ENCODE measurements at places on chromosomes 2 and 18. TPM values are rescaled to one million over a fixed set of nuclear protein-coding genes. Genes with fewer than 3 reads are reported as not detected.

Gene MAP4K3
- 41.8 TPM for total RNA-seq

Gene TGFA
- 9.2 TPM for total RNA-seq

Gene SLC39A10
- 26.3 TPM for total RNA-seq

Gene RAD51AP2
- not detected for total RNA-seq

Gene MC4R
- total RNA-seq = not detected

Gene MRPL53
- 63.3 TPM for total RNA-seq

Gene ADAM23
- 10.7 TPM for total RNA-seq

GRCh38 chr2:3536682-3537632 is 17.6 kb upstream of the ADI1 start:
- H3K4me1 ChIP-seq = peaks cover 12% of the 10 kb centered on the region
- peak overlapping the region; percentile 76 for H3K27ac ChIP-seq
- no peak for DNase-seq
- no peaks in the 10 kb centered on the region for H3K36me3 ChIP-seq
- H3K27me3 ChIP-seq = no peaks in the 10 kb centered on the region
- H3K4me3 ChIP-seq = peak overlapping the region; percentile 8

DNA sequence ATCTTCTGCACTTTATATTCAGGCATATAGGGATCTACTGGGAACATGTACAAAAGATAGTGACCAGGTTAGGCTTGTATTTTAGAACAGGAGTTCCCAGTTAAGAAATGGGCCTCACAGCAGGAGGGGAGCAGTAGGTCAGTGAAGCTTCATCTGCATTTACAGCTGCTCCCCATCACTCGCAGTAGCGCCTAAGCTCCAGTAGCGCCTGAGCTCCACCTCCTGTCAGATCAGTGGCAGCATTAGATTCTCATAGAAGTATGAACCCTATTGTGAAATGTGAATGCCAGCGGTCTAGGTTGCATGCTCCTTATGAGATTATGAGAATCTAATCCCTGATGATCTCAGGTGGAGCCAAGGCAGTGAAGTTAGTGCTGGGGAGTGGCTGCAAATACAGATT is 224.4 kb upstream of the CYRIA start:
- H3K27me3 ChIP-seq = no peaks in the 10 kb centered on the region
- no peak overlapping the region for H3K4me3 ChIP-seq
- no peak for DNase-seq
- H3K4me1 ChIP-seq = no peaks in the 10 kb centered on the region

GRCh38 chr2:50086450-50086849 is 932.1 kb upstream of the FSHR start:
- no peaks in the 10 kb centered on the region for H3K36me3 ChIP-seq
- no peaks in the 10 kb centered on the region for H3K27me3 ChIP-seq
- no peak overlapping the region for H3K27ac ChIP-seq
- no peak for DNase-seq
- no peak overlapping the region for H3K4me3 ChIP-seq

- peak; percentile 75 for DNase-seq
- no peak overlapping the region for H3K4me3 ChIP-seq
These were observed 265.2 kb downstream of the CCDC85A start for GRCh38 chr2:56449002-56449431.

DNA sequence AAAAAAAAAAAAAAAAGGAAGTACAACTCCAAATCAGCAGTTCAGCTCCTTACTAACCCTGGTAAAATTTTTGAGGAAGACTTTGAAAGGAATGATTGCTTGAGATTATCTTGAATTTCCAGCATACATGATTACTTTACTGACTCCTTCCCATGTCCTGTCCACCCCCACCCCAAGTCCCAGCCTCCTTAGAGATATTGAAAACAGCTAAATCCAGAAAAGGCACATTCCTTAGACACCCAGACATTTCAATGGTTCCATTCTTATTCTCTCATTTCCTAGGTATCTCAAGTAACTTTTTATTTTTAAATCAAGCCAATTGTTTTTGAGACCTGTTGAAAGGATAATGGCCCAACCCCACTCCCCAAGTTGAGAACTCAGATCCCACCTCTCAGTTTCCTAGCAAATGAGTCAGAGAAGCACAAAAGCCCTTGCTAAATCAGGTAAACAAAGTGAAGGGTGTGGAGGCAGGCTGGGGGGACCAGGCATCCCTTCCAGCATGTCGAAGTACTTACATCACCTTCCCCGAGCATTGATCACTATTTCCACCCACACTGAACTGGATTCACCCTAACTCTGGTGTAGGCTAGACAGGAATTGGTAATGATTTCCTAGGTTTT is 95.4 kb upstream of the FZD7 start:
- no peaks in the 10 kb centered on the region for H3K36me3 ChIP-seq
- H3K27ac ChIP-seq = no peak overlapping the region
- H3K27me3 ChIP-seq = no peaks in the 10 kb centered on the region

DNA sequence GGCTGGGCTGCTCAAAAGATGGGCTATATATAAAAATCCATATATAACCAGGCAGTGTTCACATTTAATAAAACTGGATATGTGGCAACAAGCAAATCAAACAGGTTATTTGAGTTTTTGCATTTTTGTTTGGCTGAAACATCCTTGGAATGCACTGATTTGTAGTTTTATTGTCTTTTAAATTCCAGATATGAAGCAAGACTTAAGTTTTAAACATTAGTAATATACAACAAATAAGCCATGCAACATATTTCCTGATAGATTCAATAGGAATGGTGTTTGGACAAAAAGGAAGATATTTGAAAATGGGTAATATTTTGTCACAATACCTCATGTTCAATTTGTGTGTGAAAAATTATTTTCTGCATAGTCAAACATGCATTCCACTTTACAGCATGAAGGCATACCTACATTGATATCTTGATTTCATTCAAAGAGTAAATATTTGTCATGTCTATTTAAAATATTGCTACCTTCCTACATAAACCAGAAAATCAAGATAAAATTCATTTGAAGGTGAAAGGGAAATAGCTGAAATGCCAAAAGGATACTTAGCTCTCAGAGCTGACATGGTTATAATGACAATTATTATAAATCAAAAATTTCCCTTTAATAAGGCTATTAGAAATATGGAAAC is 132.3 kb upstream of the NETO1 start:
- H3K4me1 ChIP-seq = no peaks in the 10 kb centered on the region
- no peak for DNase-seq
- H3K27ac ChIP-seq = no peak overlapping the region

DNA sequence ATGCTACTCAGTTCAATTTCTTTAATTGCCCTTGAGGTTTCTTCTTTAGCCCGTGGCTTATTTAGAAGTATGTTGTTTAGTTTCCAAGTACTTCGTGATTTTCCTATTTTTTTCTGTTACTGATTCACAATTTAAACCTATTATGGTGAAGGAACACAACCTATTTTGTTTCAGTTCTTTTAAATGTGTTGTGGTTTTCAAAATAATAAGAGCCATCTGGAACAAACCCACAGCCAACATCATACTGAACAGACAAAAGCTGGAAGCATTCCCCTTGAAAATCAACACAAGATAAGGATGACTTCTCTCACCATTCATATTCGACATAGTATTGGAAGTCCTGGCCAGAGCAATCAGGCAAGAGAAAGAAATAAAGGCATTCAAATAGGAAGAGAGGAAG is 155.2 kb downstream of the GALNT1 start:
- no peaks in the 10 kb centered on the region for H3K27me3 ChIP-seq
- H3K36me3 ChIP-seq = no peaks in the 10 kb centered on the region
- no peak overlapping the region for H3K27ac ChIP-seq
- H3K4me3 ChIP-seq = no peak overlapping the region

GRCh38 chr2:222240676-222241049 is 58.1 kb downstream of the PAX3 start:
- DNase-seq = no peak
- no peak overlapping the region for H3K27ac ChIP-seq
- no peaks in the 10 kb centered on the region for H3K4me1 ChIP-seq
- no peak overlapping the region for H3K4me3 ChIP-seq
- H3K27me3 ChIP-seq = no peaks in the 10 kb centered on the region

DNA sequence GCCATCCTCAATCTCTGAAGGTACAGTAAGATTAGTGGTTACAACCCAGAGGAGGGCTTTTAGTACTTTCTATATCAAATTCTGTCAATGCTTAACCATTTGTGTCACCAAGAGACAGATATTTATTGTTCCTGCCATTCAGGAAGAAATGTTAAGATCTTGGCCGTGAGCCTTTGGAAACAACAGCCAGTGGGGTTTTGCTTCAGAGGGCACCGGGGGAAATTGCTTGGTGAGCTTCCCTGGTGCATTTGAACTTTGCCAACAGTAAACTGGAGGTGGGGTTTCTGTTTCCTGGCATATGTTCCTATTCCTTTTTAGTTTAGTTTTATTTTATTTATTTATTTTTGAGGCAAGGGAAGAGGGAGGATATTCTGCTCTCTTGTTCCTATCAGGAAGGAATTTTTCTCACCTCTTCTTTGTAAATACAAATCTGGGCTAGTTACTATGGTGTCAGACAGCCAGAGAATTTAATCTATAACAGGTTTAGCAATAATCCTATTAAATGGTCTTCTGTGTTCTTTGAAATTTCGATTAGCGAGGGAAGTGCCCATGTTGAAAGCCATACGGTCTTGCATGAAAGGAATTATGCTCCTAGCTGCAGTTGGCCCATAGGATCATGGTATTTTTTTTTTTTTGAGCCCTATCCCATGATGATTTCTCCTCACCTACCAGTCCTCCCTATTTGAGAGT is 95.7 kb downstream of the MAIP1 start:
- no peaks in the 10 kb centered on the region for H3K4me1 ChIP-seq
- H3K27ac ChIP-seq = no peak overlapping the region
- no peak for DNase-seq
- no peak overlapping the region for H3K4me3 ChIP-seq
- no peaks in the 10 kb centered on the region for H3K27me3 ChIP-seq

DNA sequence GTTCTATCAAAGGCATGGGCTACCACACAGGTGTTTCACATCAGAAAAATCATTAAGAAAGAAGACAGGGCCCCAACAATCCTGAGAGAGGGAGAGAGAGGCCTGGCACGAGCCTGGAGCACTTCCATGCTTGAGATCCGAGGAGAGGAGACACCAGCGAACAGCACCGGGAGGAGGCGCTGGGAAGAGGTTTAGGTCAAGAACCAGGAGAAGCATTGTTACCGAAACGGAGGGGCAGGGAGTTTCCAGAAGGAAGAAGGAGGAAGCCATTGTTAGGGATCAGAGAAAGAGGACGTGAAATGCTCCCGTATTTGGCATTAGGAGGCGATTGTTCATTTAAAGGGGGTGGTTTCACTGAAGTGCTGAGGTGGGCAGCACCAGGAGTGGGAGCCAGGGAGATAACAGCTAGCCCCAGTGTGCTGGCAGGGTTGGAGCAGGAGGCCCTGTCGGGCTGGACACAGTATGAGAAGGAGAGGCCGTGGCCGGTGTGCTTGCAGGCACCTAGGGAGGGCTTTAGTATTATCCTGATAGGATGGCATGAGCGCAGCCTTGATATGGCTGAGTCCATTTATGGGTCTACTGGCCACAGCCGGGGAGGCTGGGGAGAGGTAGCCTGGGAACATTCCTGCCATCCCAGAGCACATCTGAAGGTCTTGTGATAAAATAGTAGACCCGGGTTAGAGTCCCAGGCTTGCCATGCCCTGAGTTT is 244.9 kb downstream of the KLHL29 start:
- H3K36me3 ChIP-seq = no peaks in the 10 kb centered on the region
- no peak overlapping the region for H3K27ac ChIP-seq
- H3K27me3 ChIP-seq = no peaks in the 10 kb centered on the region
- DNase-seq = no peak
- H3K4me3 ChIP-seq = no peak overlapping the region
- no peaks in the 10 kb centered on the region for H3K4me1 ChIP-seq

DNA sequence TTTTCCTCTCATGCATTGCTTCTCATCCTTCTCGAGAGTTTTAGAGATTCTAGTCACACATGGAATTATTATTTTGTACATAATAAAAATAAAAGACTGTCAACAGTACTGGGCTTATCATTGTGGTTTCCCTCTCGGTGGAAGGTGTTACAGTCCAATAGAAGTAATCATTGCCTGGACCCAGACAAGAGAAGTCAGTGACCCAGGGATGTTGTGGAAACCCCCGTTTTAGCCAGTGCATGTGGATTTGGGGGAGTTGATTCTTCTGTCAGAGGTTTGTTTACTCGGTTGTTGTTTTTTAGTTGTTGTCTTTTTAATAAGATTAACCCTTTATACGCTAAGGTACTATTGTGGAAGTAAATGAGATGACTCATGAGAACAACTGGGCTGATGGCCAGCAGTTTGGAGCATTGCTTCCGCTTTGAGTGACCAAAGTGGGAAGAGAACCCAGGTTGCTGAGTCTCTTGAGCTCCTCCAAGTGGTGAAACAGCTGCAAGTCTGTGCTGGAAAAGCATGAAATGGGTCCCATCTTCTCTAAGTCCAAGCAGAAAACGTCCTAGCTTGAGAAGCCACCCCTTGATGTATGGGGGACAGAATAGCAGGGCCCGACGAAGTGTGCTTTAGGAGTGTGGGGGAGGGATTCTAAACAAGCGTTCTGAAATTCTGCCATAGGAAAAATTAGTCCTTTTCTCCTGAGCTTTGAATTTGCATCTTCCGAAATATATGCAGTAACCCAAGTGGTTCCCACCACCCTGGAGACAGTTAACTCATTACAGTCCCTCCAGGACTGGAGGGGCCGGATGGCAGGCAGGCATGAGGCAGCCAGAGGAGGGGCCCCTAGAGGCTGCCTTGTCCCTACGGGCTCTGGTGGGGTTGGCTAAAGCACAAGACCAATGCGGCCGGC is 61.8 kb upstream of the GPR45 start:
- DNase-seq = no peak
- no peaks in the 10 kb centered on the region for H3K27me3 ChIP-seq
- no peak overlapping the region for H3K27ac ChIP-seq
- H3K4me1 ChIP-seq = no peaks in the 10 kb centered on the region
- no peak overlapping the region for H3K4me3 ChIP-seq

- H3K27ac ChIP-seq = no peak overlapping the region
- DNase-seq = no peak
- no peaks in the 10 kb centered on the region for H3K27me3 ChIP-seq
- no peaks in the 10 kb centered on the region for H3K4me1 ChIP-seq
These were observed 1347.4 kb upstream of the PIK3C3 start for GRCh38 chr18:40607542-40608148.

- H3K4me3 ChIP-seq = no peak overlapping the region
- no peaks in the 10 kb centered on the region for H3K36me3 ChIP-seq
- H3K27ac ChIP-seq = no peak overlapping the region
- H3K27me3 ChIP-seq = no peaks in the 10 kb centered on the region
- DNase-seq = no peak
These were observed 80.9 kb downstream of the ZEB2 start for GRCh38 chr2:144438801-144439631.

- no peak overlapping the region for H3K4me3 ChIP-seq
- DNase-seq = peak; percentile 87
- peak overlapping the region; percentile 90 for H3K27ac ChIP-seq
- no peaks in the 10 kb centered on the region for H3K36me3 ChIP-seq
- no peaks in the 10 kb centered on the region for H3K27me3 ChIP-seq
These were observed 3.0 kb downstream of the SH2D6 start for GRCh38 chr2:85421260-85422071.

- no peaks in the 10 kb centered on the region for H3K36me3 ChIP-seq
- H3K4me1 ChIP-seq = no peaks in the 10 kb centered on the region
- no peaks in the 10 kb centered on the region for H3K27me3 ChIP-seq
- no peak for DNase-seq
These were observed 67.9 kb downstream of the FASTKD2 start for GRCh38 chr2:206833291-206833690.

All from prostate gland (tissue), 2 donors.